Cardiac fibroblast (primary cell): ENCODE measurements at places on chromosomes 2 and 18.

- DNase-seq = peak; percentile 6
These were observed 11.1 kb downstream of the OBSL1 start for GRCh38 chr2:219560037-219560892.

DNA sequence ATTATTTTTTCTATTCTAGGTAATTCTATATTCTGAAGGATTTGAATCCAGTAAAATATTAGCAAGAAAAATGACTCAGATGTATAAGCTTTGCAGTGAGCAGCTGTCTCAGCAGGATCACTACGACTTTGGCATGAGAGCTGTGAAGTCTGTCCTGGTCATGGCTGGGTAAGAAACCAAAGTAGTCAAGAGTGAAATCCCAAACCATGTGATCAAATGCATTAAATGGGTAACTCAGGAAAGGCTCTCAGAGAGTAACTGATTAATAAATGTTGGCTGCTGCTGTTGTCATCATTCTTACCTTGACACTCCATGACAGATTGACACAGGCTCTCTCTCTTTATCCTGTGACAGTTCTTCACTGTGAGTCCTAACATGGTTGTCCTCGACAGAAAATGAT, 124.1 kb downstream of the DNAH6 start:
- DNase-seq = no peak

GRCh38 chr18:62413206-62413605, 88.1 kb downstream of the TNFRSF11A start:
- no peak for DNase-seq

GRCh38 chr2:144941743-144942488, 422.0 kb upstream of the ZEB2 start:
- peak; percentile 9 for DNase-seq

GRCh38 chr2:203678971-203679370, 27.5 kb upstream of the CD28 start:
- DNase-seq = peak; percentile 48

GRCh38 chr2:232170396-232170795, 208.2 kb upstream of the ALPP start:
- DNase-seq = no peak

DNA sequence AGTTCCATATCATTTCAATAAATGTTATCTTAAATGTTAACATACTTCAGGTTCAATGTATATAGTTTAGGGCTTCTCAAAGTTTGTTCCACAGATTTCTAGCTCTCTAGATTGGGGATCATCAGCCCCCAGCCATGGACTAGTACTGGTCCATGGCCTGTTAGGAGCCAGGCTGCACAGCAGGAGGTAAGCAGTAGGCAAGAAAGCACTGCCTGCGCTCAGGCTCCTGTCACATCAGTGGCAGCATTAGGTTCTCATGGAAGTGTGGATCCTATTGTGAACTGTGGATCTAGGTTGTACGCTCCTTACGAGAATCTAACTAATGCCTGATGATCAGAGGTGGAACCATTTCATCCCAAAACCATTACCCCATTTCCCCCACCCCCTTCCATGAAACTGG, 531.1 kb downstream of the PARD3B start:
- no peak for DNase-seq

DNA sequence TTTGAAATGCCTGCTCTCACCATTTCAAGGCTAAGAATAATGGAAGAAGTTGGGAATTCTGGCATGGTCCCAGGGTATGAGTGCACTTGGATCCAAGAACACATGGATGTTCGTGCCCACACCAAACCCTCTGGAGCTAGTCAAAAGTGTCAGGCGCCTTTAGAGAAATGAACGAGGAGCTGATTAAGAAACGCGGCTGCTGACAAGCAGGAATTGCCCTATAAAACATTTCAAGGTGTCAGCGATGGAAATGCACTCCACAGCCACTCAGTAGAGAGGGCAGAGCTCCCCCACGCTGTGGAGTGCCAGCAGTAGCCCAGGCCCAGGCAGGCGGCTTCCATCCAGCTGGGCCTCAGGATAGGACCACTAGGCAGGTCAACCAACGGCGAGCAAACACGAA, 213.7 kb downstream of the TTC32 start:
- DNase-seq = no peak

DNA sequence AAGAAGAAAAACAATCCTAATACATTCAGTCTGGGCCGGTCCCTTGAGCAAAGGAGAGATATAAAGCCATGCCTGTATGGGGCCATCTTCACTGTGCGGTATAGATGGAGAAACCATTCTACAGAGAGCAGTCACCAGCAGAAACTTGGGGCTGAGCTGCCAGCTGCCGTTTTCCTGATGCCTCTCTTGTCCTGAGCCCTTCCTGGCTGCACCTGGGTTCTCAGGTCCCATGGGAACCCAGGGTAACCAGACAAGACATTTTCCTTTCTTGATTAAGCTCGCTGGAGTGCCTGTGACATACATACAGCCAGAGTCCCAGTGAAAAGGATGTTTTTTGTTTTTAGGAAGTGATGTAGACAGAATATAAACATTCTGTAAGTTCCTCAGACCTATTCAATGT, 5.3 kb upstream of the METTL21A start:
- DNase-seq = no peak

- DNase-seq = no peak
These were observed 9.9 kb downstream of the NDUFS1 start for GRCh38 chr2:206149330-206149729.

DNA sequence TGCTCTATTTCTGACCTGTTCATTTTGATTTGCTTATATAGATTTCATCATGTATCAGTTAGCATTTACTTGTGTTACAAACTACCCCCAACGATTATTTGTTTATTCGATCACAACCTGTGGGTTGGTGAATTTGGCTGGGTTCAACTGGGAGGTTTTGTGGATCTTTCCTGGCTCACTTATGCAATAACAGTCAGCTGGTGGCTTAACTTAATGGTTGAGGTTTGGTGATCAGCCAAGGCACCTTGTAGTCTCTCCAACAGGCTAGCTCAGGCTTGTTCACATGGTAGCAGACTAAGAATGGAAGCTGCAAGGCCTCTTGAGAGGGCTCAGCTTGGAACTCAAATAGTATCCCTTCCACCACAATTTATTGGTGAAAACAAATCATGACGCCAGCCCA, 5.4 kb upstream of the PUM2 start:
- DNase-seq = peak; percentile 69

DNA sequence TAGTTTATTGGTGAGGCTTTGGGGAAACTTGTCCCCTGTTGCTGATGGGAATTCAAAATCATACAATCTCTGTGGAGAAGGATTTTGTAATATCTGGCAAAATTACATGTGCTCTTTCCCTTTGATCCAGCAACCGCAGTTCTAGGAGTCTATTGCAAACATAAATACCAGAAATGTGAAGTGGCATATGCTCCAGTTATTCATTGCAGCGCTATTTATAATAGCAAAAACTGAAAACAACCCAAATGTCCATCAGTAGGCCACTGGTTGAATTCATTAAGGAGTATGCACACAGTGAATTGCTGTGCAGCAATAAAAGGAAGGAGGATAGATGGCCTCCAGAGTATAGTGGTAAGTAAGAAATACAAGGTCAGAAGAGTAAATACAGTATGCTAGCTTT, 76.5 kb downstream of the HNRNPLL start:
- DNase-seq = peak; percentile 62

DNA sequence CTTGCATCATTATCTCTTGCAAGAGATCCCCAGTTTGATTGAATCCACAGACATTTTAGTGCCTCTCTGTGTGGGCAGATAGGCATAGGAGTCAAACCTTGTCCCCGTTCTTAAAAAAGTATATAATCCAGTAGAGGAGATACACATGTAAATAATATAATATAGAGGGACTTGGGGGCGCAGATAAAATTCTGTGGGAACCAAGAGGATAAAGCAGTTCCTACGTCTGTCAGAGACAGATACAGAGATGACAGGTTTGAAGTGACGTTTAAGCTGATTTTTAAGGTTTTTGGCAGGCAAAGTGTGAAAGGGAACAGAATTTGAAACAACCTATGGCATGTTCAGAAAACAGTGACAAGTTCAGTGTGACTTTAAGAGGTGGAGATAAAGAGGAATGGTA, 63.1 kb downstream of the CAB39 start:
- DNase-seq = no peak

DNA sequence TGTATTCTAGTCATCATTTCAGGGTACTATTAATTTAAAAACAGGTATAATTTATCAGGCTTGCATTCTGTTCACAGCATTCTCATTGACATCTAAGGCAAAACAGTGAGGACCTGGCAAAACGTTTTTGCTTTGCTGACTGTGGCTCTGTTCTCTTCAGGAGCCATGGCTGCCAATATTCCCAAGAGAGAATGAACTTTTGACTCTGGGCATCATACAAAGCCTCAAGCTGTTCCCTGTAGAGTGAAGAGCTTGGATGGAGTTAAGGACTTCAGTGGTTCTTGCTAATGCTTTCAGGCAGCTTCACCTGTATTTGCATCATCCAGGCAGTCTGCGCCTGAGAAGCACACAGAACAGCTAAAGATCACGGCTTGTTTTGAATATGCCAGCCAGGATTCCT, 65.9 kb upstream of the CAVIN2 start:
- no peak for DNase-seq

- no peak for DNase-seq
These were observed 11.6 kb downstream of the PNO1 start for GRCh38 chr2:68169308-68169707.

- DNase-seq = no peak
These were observed 321.9 kb upstream of the NETO1 start for GRCh38 chr18:73189718-73190117.

DNA sequence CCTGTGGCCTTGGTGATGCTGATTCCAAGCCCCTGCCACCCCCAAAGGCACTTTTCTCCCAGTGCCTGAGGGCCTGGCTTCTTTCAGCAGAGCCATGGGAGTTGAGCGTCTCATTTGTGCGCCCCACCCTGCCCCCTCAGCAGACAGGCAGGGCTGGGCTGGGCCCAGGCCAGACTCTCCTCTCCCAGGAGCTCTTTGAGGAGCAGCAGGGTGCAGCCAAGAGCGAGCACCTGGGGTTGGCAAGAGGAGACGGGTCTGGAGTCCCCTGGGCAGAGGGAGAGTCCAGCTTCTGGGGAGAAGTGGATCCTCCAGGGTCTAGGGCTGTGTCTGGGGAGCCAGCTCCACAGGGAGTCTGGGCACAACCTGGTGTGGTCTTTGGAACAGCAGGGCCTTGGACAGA, 21.2 kb downstream of the NPPC start:
- DNase-seq = no peak

DNA sequence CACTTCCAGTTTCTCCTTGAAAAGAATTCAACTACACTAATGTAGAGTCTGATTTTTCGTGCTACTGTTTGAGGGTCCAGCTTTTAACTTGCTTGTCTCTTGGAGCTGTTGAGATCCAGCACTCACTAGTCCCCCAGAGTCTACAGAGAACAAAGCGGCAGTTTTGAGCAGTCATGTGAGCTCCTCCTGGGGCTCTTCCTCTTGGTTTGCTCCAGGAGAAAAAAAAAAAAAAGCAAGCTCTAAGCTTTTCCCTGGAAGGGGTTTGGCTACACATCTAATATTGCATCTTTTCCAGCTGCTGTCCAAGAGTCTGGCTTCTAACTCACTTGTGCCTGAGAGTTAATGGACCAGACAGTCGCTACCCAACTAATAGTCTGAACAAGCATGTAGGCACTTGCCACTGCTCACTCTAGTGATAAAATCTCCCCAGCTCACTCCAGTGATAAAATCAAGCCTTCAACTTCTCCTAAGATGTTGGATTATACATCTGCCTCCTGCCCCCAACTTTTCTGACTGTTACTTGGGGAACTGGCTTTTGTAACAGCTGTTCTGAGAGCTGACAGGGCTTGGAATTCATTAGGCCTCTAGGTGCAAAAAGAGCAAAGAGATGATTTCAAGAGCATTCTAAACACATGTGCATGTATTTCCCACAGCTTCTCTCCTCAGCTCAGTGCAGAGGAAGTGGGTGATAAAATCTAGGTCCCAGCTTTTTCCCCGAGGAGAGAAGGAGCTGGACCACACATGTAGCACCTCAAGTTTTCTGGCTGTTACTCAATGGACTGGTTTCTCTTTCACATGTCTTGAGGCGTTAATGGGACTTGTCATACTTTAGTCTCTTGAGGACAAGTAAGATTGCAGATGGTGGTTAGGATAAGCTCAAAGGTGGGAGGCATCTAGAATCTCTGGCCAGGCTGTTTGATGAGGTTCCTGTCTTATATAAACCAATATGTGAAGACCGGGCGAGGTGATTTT, 750.5 kb downstream of the LRP1B start:
- no peak for DNase-seq

DNA sequence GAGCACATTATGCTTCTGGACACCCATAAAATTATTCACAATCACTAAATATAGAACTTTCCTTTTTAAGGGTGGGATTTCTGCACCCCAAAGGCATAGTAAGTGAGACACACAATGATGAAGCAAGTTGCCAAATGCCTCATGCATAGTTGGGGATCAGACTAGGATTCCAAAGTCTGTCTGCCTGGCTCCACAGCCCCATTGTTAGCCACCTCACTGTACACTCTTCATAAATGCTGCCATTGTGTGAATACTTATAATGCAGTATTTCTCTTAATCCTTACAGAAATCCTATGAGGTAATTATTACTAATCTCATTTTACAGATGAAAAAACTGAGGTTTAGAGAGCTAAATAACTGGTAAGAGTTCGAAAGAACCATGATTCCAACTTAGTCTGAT, 738.6 kb downstream of the ERBB4 start:
- no peak for DNase-seq

DNA sequence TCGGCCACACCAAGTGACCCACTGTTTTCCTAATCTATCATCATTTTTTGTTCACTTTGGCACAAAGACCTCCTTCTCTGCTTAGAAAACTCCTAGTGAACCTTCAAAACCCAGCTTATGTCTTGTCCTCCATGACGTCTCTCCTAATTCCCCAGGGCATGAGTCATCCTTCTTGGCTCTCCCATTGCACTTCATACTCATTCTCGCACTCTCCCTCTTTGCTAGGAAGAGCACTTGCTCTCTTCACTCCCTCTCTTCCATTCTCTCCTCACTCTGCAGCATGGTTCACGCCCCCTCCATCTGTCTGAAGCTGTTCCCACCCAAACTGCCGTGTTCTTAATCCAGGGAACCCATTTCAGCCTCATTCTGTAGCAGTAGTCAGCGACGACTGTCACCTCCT, 103.9 kb downstream of the MRO start:
- DNase-seq = peak; percentile 5

DNA sequence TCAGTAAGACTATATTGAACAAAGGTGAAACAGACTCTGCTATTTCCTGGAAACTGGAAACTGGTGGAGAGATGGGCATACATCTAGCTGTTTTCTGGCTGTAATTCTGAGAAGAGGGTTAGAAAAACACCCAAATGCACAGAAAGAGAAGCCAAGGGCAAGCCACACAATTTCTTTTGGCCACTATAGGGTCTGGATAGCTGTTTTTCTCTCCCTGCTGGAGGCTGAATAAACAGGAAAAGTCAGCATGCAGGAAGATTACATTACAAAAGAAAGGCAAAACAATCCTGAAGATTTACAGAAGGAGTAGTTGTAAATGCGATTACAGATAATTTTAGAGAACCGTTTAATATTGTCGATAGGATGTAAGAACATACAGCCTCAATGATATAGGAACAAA, 186.2 kb upstream of the REG3G start:
- no peak for DNase-seq

- DNase-seq = peak; percentile 1
These were observed 113.7 kb downstream of the BARD1 start for GRCh38 chr2:214695789-214696188.

GRCh38 chr2:215597577-215597976, 161.7 kb upstream of the FN1 start:
- DNase-seq = no peak
